ENCODE measurements at places on chromosomes 11 and 22. TPM values are rescaled to one million over a fixed set of nuclear protein-coding genes. Genes with fewer than 3 reads are reported as not detected.
A peak's percentile ranks its signal among the peaks of the same experiment; 100 is the strongest.

- no peaks in the 10 kb centered on the region for H3K27me3 ChIP-seq
- no peak overlapping the region for H3K4me3 ChIP-seq
- H3K4me1 ChIP-seq: no peaks in the 10 kb centered on the region
Measured at GRCh38 chr11:133347988-133348387, 184.3 kb downstream of the OPCML start.

DNA sequence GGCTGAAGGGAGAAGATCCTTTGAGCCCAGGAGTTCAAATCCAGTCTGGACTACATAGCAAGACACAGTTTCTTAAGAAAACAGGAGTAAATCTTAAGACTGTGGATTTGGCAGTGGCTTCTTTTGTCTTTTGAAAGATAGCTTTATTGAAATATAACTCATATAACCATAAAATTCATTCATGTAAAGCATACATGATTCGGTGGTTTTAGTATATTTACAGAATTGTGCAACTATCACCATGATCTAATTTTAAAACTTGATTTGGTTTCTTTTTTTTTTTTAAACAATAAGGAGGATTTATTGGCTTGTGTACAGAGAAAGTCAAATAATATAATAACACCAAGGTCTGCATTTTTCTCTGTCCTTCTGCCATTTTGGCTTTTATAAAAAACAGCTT, 23.1 kb upstream of the PSMA1 start:
- DNase-seq: no peak
- no peaks in the 10 kb centered on the region for H3K36me3 ChIP-seq
- H3K27ac ChIP-seq: no peak overlapping the region
- no peaks in the 10 kb centered on the region for H3K4me1 ChIP-seq

GRCh38 chr22:20750461-20751184, 23.3 kb upstream of the SERPIND1 start:
- no peaks in the 10 kb centered on the region for H3K4me1 ChIP-seq
- H3K27ac ChIP-seq: no peak overlapping the region
- no peak for DNase-seq
- H3K27me3 ChIP-seq: no peaks in the 10 kb centered on the region
- H3K36me3 ChIP-seq: peaks cover 15% of the 10 kb centered on the region

GRCh38 chr11:100753172-100753543, 66.1 kb downstream of the ARHGAP42 start:
- DNase-seq: peak; percentile 87
- peaks cover 20% of the 10 kb centered on the region for H3K36me3 ChIP-seq
- peak overlapping the region; percentile 45 for H3K4me3 ChIP-seq
- H3K27me3 ChIP-seq: no peaks in the 10 kb centered on the region

Gene HEPHL1
- not detected for total RNA-seq

Gene SLC3A2
- 573 TPM for total RNA-seq

Gene OR2AT4
- not detected for total RNA-seq

Gene NUP50
- total RNA-seq: 115 TPM

Gene ACP2
- total RNA-seq: 43.3 TPM
